Peyer's patch (tissue), 4 donors: ENCODE measurements at places on chromosomes 5 and 9.

DNA sequence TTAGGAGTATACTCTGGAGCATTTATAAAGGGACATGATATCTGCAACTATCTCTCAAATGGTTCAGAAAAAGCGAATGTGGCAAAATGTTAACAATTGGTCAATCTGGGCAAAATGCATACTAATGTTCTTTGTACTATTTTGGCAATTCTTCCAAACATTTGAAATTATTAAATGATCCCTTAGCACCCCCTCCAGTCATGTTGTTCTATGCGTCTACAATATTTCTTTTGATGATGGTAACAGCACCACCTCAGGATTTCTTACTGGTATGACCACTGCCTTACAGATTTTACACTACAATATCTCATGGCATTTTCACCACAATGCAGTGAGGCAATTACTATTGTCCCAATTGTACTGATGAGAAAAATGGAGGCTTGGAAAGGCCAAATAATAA lies 52.9 kb upstream of the TRIO start:
- DNase-seq = no peak

DNA sequence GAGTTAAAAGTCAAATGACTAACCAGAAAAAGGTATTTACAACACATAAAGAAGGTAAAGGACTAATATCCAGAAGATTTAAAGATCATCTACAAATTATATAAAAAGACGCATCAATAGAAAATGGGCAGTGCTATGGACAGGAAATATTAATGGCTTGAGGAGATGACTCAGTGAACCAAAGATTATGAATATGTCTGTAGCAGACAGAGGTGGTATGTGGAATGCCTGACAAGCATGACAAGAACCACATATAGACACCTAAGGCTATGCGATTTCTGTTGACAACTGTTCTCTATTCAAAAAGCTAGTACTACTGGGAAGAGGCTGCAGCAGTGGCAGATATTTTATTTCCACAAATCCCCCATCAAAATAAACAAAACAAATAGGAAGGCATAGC lies 177.0 kb upstream of the SH3GL2 start:
- DNase-seq = no peak

DNA sequence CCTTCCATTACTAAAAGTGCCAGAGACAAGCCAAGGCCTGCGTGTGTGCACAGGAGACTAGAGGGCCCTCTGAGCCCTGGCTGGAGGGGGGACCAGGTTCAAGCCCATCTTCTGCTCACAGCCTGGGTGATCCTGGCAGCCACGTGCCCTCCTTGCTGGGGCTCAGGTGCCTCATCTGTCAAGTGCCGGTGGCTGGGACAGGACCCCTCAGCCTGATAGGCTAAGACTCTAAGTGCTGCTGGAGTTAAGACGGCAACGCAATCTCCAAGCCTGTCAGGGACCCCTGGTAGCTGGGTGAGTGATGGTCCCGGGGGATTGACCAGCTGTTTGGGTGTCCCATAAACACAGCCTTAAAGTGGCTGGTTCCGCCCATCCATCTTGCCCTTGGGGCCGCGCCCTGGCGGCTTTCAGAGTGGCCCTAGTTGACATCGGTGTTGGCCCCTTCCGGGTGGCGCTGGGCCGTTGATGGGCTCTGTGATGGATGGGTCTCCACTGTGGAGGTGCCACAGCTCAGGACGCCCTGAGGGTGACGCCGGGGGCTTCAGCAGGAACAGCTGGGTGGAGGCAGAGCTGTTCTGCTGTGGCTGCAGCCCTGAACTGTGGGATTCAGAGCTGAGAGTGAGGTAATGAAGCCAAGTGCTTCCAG lies 136.2 kb downstream of the BARX1 start:
- DNase-seq = no peak

GRCh38 chr9:124197177-124198095 lies 60.3 kb upstream of the NEK6 start:
- peak; percentile 67 for DNase-seq
